ENCODE measurements at places on chromosomes 7 and 10.

DNA sequence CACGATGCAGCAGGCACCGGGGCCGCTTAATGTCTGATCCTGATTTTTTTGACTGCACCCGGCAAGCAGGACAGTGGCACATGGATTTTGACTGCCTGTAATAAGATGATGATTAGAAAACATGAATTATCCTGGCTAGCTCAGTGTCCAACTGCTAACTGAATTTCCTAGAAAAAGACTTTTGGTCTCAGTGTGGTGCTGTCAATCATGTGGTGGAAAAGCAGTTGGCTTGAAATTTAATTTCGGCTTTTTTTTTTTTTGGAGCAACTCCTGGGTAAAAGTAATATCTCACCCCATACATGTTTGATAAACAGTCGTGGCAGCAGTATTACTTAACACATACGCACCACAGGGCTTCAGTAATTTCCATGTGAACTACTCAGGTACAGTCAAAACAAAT lies 227.7 kb downstream of the FANK1 start:
- DNase-seq = no peak

DNA sequence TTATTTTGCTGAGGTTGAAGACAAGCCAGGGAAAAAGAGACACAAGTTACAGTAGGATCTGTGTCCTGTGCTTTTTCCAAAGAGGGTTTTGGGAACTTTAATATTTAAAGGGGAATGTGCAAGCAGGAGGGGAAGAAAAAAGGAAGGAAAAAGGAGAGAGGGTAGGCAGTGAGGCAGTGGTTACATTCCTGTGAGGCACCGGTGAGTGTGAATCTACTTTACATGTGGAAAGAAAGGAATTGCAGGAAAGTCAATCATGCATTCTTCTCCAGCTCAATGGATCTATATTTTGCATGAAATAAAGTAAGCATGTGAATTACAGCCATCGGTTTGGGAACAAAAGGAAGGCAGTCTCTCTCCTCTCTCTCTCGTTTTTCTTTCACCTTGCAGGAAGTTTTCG lies 12.6 kb upstream of the DYNC2I1 start:
- no peak for DNase-seq

DNA sequence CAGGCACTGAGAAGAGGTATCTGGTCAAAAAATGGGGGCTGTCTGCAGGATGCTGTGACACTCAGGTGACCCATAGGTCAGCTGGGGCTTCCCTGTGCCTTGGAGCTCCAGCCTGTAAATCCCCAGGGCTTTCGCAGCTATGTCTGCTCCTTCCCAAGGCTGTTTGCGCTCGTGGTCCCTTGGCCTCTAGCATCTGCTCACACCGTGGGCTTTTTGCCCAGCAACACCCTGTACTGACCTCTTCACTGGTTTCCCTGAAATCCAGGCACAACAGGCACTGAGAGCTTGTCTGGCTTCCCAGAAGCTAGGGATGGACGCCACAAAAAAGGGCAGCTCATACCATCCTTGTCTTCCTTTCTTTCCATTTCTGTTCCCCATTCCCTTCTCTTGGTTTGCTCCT lies 280.3 kb upstream of the HABP2 start:
- DNase-seq = no peak

GRCh38 chr7:36521911-36522310 lies 132.2 kb downstream of the ANLN start:
- DNase-seq = no peak

- DNase-seq = no peak
These were observed 135.5 kb upstream of the FRMD4A start for GRCh38 chr10:14466257-14466656.

- DNase-seq = no peak
These were observed 127.4 kb downstream of the ZFAND4 start for GRCh38 chr10:45545150-45545549.

GRCh38 chr7:17369691-17370426 lies 71.4 kb downstream of the AHR start:
- no peak for DNase-seq

DNA sequence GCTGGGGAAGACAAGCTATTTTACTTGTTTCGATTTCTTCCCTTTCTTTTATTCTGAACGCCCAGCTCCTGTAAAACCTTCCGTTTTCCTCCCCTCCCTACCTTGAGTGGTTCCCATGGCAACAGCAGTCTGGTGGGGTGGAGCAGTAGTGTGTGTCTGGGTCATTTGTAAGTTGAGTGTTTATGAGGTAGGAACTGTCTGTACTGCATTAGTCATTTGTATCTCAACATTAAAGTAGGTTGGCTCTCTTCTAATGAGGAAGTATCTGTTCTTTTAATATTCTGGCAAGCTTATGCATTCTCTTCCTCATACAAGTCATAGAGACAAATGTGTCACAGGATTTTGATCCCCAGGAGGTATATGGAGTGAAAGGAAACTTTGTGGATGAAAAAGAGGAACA lies 85.3 kb upstream of the CCDC6 start:
- no peak for DNase-seq

GRCh38 chr7:31302356-31302755 lies 38.2 kb downstream of the NEUROD6 start:
- DNase-seq = no peak

DNA sequence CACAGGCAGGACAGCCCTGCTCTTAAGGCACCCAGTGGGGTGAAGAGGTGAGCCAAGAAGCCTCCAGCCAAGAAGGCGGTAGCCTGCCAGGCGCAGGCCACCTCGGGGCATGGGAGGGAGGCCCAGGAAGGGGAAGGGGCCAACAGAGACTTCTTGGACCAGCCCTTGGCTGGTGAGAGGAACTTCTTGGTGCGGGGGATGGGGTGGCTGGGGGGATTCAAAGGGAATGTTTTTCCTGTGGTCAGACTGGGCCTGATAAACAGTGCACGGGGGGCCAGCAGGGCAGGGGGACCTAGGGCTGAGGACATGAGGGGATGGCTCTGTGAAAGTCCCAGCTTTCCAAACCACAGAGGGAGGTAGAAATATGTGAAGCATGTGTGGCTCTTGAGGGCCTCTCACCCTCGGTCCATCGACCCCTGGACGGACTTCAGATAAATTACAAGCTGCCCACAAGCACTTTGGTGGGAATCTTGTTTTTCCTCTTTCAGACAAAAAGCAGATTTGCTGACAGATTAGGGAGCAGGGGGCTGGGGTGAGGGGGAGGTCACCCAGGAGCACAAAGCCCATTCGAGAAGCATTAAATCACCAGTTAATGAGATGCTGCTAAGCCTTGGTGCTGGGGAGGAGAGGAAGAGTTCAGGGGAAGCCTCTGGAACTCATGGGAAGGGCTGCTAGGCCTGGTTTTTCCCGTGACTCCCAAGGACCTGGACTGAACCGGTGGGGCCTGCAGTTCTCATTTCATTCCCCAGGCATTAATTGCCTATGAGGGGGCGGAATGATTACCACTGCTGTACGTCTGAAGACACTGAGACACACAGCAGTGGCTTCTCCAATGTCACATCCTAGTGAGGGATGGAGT lies 11.3 kb downstream of the CRYGN start:
- DNase-seq = no peak

DNA sequence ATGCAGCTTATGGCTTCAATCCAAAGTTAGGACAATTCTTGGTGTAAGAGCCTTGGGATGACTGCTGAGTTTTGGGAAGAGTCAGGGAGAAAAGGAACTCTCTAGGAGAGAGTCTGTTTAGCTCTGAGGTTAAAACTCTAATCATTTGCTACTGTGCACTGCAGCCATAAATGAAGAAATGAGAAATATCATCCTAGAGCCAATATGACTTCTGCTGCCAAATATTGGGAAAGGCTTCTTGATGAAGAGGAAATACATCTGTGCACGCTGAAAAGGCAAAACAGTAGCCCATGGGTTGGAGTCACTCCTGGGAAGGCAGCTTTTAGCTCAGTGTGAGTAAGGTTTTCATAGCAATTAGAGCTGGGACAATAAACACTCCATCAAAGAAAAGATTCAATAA lies 308.8 kb downstream of the SFMBT2 start:
- no peak for DNase-seq

GRCh38 chr10:126070476-126071215 lies 174.3 kb downstream of the FANK1 start:
- no peak for DNase-seq

DNA sequence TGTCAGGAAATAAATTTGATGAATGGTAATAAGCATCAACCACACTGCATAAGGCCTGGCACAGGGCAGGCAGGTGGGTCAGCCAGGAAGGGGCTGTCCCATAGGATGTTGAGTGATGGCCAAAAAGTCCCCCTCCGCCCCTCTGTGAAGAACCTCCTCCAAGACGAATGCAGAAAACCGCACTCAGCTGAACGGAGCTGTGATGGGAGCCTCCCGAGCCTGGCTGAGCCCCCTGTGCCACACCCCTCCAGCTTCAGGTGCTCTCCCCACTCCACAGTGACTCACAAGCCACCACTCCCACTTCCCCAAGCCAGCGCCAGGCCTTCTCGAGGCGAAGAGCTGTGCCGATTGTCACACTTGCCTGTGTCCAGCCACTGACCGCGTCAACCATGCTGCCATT lies 184.2 kb downstream of the MAD1L1 start:
- DNase-seq = no peak

DNA sequence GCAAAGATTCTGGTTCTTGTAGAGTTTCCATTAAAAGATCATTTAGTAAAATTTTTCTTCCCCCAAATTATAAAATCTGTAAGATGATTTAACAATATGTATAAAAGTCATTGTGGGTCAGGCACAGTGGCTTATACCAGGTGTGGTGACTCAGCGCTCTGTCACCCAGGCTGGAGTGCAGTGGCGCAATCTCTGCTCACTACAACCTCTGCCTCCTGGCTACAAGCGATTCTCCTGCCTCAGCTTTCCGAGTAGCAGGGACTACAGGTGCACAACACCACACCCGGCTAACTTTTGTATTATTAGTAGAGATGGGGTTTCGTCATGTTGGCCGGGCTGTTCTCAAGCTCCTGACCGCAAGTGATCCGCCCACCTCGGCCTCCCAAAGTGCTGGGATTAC lies 68.0 kb downstream of the SEPTIN14 start:
- no peak for DNase-seq

DNA sequence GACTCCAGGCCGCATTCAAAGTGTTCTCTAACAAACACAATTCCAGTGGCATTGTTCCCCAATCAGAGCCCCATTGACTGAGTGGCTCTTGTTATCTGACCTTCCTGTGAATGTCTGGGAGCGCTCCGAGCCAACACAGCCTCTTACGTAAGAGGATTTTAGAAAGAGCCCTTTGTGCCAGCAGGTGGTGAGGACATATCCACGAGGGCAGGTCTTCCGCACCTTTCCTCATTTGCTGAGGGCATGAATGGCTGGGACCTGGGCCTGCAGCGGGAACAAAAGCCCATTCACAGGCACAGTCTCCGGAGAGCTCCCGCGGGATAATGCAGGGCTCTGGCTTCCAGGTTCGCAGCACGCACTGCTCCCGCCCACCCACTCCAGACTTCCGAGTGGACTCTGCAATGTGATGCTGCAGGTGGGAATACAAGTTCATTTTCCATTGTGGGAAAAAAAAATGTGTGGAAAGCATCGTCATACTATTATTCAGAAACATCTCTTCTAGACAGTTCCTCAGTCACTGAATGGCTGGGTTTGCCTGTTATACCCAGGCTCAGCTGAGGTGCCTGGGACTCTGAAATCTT lies 295.0 kb upstream of the IGFBP3 start:
- no peak for DNase-seq

DNA sequence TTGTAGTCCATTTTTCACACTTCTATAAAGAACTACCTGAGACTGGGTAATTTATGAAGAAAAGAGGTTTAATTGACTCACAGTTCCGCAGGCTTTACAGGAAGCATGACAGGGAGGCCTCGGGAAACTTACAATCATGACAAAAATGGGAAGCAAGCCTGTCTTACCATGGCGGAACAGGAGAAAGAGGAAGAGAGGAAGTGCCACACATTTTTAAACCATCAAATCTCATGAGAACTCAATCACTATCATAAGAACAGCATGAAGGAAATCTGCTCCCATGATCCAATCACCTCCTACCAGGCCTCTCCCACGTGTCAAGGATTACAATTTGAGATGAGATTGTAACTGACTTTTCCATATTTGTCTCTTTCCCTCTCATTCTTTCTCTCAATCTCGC lies 9.3 kb upstream of the PNPLA8 start:
- DNase-seq = no peak

- DNase-seq = no peak
These were observed 78.8 kb downstream of the MTPAP start for GRCh38 chr10:30270247-30270646.

GRCh38 chr7:106447318-106447847 lies 162.6 kb upstream of the NAMPT start:
- no peak for DNase-seq

GRCh38 chr7:45645141-45645969 lies 71.2 kb downstream of the ADCY1 start:
- DNase-seq = no peak

- no peak for DNase-seq
These were observed 20.8 kb upstream of the HYAL4 start for GRCh38 chr7:123823898-123824753.

DNA sequence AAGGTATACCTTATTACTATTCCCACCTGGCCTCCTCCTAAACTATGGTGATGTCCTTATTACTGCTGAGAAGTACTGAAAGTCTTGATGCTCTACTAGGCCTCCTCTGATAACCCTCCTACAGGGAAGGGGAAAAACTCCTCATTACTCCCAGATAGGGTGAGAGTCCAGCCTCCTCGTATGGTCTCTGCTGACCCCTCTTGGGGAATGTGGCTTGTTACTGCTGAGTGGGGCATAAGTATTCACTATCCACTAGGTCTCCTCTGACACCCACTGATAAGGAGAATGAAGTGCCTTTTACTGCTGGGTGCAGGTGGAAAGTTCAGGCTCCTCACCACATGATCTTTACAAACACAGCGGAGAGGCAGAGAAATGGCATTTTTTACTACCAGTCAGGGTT lies 222.9 kb downstream of the CHRM2 start:
- DNase-seq = no peak

DNA sequence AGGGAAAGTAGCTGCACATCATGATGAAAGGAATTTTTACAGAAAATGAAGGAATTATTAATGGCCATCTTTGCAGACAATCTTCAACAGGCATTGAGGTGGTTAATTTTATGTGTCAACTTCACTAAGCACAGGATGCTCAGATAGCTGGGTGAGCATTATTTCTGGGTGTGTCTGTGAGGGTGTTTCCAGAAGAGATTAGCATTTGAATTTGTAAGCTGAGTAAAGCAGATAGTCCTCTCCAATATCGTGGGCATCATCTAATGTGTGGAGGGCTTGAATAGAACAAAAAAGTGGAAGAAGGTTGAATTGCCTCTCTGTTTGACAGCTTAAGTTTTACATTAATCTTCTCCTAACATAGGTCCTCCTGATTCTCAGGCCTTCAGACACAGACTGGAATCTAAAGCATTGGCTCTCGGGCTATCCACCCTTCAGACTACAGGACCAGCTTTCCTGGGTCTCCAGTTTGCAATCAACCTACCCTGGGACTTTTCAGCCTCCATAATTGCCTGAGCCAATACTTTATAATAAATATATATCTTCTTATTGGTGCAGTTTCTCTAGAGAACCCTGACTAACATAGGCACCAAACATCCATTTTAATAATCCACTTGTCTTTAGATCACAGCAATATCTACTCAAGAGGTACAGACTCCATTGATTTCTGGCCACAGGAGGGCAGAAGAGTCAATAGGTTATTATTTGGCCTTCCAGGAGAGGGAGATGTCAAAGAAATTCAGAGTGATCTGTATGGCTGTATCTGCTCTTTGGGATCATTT lies 10.5 kb upstream of the CRPPA start:
- DNase-seq = no peak
